ENCODE measurements at places on chromosomes 13 and 19.

DNA sequence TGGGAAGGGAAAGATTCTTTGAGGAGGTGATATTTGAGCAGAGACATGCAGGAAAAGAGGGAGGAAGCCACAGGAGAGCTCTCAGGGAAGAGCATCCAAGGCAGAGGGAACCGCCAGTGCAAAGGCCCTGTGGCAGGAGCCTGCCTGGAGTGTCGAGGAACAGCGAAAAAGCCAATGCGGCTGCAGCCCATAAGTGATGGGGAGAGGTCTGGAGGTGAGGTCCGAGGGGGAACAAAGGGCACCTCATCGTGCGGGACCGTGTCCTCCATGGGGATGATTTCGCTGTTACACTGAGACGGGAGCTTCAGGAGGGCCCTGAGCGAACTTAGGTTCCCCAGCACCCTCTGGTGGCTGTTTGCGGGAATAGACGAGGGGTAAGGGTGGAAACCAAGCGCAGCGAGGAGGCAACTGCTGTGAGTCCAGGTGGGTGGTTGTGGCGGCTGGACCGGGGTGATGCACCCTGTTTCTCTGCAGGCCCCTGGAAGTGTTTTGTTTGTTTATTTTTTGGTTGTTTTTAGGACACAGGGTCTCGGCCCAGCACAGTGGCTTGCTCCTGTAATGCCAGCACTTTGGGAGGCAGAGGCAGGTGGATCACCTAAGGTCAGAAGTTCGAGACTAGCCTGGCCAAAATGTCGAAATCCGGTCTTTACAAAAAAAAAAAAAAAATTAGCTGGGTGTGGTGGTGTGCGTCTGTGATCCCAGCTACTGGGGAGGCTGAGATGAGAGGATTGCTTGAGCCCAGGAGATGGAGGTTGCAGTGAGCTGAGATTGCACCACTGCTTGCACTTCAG lies 5.9 kb upstream of the EHD2 start:
- DNase-seq, result peak; percentile 16

GRCh38 chr19:1177322-1178114 lies 3.5 kb upstream of the SBNO2 start:
- DNase-seq, result no peak

- no peak for DNase-seq
Measured at GRCh38 chr13:35978607-35979316, 152.4 kb downstream of the DCLK1 start.

GRCh38 chr13:74289861-74290773 lies 155.9 kb upstream of the KLF12 start:
- DNase-seq, result peak; percentile 70

DNA sequence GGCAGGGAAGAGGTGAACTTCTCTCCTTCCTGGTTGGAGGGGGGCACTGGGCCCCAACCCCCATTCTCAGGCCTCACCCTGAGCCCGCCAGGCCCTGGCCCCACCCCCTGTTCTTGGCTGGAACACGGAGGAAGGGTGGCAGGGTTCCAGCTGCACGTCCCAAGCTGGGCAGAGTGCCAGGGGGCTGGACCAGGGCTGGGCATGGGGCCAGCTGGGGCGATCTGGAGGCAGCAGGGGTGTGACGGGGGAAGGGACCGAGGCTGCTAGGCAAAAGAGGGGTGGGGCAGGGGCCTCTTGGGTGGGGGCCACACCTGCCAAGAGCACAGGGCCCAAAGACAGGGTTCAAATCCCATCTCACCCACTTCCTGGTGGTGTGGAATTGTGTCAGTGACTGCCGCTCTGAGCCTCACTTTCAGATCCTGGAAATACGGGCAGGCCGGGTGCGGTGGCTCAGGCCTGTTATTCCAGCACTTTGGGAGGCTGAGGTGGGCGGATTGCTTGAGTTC lies 2.2 kb downstream of the HIF3A start:
- DNase-seq, result peak; percentile 90

DNA sequence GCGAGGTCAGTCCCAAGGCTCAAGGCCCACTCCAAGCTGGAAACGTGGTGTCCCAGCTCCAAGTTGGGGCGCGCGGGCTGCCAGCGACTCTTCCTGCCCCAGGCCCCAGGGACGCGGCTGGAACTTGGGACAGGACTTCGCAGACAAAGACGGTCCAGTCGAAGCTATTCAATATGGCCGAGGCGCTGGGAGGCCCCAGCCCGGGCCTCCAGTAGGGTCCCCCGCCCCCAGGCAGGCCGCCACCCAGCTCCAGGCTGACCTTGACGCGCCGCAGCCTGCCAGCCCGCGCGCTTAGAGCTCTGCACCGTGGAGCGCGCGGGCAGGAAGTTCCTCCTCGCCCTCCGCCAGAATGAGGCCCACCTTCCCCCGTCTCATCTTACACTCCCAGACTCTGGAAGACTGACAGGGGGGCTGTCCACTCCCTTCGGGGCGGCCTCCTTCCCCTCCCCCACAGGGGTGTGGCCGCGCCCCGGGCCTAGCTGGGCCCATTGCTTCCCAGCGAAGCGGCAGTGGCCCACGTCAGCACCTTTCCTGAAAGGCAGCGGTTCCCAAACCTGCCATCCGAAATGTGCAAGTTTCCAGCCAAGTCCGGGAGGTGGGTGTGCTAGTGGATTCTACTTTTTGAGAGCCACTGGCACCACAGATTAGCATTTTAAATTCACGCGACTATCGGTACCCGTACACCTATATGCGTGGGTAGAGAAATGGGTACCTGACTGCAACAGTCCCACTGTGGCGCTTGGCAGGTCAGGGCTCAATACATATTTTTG lies at the start of gene CCDC8:
Gene CCDC8 (minus strand): TSS at position 303 of the 770 bp plus-strand sequence. CDS start 754 bp downstream, outside the sequence.
- no peak for DNase-seq

GRCh38 chr19:40702337-40703012 lies 12.0 kb upstream of the NUMBL start:
- DNase-seq, result no peak

DNA sequence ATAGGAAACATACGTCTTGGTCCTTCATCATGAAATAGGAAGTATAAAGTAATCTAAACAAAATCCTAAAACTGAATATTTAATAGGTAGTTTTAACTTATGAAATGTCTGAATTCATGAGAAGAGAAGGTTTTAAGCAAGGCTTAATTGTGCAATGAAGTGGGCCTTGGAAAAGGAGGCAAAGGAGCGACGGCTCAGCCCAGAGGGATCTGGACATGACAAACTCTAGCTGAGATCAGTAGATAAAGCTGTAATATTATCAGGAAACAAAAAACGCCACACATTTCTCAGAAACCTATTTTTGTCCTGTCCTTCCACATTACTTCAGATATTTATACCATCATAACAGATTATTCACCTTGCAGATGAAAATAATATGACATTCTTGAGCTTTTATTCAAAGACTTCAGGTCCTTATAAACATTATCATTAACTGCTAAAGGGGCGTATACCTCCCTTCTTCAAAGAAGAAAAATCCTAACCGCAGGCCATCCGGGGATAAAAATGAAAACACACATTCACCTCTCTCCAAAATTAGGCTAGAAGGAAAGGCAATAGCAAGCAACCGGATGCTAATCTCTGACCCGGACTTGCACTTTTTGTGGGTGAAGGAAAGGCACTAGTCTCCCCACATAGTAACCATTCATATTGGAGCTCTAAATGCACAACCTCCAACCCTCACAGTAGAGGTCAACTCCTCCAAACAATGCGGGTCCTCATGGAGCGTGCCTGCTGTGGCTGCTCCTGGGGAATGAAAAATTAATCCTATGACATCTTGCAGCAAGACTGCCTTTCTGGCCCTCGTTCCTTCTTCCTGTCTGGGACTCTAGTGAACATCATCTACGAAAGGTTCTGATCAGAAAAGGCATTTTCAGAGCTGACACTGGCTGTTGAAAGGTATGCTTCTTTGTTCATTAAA lies 108.8 kb downstream of the TBC1D4 start:
- DNase-seq, result no peak

- DNase-seq, result no peak
Measured at GRCh38 chr13:19590423-19590822, 29.1 kb upstream of the TPTE2 start.

DNA sequence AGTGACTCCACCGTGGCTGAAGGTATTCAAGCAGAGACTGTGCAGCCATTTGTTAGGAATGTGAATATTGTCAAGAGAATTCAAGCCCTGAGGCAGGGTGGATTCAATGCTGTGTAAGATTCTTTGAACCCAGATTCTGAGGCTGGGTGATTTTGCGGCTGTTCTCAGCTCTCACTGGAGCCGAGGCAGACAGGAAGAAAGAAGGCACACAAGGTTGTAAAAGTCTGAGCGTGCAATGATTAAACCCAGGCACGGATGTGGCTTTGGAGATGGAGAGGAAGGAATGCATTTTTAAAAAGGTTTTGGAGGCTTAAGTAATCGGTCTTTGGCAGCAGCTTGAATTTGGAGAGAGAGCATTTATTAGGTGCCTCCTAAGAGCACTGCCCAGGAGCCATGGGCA lies 187.9 kb downstream of the KATNAL1 start:
- no peak for DNase-seq

- DNase-seq, result no peak
Measured at GRCh38 chr13:80361298-80361697, 20.4 kb upstream of the SPRY2 start.

- no peak for DNase-seq
Measured at GRCh38 chr13:113297370-113298042, 467 bp downstream of the LAMP1 start.

- DNase-seq, result no peak
Measured at GRCh38 chr19:19464339-19465098, 50.8 kb downstream of the TSSK6 start.

- no peak for DNase-seq
Measured at GRCh38 chr19:35112995-35113688, 2.5 kb upstream of the FXYD3 start.

DNA sequence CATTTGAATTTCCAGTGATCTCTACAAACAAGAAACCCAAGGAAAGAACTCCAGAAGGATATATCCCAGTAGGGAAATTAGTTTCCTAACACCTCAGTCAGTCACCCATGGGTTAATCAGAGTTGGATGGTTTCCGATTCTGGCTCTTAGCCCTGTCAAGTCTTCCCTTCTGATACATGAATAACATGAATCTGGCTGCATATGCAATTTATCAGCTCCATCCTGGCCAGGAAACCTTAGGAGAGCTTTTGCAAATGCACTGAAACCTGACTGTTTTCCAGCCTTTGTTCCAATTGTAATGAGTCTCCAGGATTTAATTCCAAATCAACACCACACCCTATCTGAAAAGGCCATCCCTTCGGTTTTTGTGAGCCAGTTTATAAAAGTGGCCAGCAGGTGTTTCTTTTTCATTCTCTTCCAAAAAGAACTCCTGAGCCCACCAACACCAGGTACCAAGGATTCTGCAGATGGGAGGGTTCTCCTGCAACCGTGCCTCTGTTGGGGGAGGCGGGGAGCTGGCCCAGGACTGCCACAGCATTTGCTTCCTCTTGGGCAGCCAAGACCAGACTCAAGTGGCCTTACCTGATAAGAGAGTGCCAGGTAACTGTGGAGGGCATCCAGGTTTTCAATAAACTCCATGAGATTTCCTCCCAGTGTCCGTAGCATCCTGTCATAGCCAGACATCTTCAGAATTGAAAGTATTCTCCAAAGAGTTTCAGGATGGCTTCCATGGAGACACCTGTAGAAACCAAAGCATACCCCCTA lies 77.5 kb downstream of the C13orf42 start:
- DNase-seq, result no peak

DNA sequence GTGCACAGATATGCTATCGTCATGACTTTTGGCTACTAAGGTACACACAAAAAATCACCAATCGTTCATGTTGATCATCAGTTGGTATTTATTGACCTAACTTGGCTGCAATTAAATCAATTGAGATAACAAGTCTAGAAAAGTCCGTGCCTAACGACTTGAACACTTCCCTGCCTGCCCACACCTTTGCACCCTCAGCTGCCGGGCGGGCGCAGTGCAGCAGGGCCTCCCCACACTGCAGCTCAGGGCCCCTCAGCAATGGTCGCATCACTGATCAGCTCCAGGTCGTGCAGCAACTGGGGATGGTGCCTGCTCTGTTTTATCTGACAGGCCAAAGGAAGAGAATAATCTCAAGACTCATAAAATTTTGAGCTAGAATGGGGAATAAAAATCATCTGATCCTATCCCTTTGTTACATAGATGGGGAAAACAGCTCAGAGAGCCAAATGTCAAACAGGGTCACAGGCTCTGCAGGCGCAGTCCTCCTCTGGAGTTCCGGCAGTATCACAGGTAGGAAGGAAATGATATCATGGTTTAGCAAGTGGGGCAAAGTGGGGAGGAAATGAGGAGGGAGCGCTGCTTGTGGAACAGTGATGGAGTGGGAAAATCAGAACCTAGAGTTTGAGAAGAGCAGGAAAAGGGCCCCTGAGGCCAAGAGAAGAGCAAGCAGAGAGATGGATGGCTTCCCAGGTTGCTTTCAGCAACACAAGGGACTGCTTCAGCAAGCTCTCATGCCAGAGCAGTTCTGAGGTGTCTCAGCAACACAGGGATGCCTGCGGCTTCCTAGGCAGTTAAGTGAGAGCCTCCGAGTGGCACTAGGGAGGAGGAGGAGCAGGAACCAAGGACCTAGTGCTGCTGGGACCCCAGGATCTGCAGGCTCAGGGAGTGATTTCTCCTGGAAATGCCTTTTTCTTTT lies 57.5 kb downstream of the SLC7A1 start:
- DNase-seq, result no peak
